ENCODE measurements at places on chromosomes 1 and 21. TPM values are rescaled to one million over a fixed set of nuclear protein-coding genes. Genes with fewer than 3 reads are reported as not detected.
A peak's percentile ranks its signal among the peaks of the same experiment; 100 is the strongest.

DNA sequence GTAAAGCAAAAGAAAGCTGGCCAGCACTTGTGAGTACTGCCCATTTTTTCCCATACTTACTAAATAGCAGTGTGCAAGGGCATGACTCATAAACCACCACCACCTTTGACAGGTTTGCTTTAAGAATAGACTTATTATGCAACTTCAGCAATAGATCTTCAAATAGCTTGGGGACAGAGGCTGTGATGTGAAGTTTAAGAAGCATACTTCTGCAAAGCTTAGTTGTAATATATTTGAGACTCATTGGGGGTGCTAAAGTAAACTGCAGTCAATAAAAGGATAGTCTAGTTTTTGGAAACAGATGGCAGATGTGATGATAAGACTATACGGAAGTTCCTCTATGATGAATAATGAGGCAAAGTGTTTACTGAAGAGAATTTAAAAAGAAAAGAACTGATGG lies 210.0 kb downstream of the PLA2G4A start:
- no peak for DNase-seq

DNA sequence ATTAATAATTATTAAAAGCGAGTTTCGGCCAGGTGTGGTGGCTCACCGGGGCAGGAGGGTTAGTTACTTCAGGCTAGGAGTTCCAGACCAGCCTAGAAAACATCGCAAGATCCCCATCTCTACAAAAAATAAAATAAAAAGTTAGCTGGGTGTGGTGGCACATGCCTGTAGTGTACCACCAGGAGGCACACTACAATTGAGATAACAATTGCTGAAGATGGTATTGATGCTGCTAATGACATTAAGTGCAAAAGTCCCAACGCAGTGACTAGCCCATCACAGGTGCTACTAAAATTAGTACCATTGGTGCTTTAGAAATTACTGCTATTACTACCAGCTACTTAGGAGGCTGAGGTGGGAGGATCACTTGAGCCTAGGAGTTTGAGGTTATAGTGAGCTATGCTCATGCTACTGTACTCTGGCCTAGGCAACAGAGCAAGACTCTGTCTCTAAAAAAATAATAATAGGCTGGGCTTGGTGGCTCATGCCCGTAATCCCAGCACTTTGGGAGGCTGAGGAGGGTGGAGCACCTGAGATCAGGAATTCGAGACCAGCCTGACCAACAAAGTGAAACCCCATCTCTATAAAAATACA lies 156.6 kb downstream of the GREM2 start:
- peak; percentile 34 for DNase-seq

DNA sequence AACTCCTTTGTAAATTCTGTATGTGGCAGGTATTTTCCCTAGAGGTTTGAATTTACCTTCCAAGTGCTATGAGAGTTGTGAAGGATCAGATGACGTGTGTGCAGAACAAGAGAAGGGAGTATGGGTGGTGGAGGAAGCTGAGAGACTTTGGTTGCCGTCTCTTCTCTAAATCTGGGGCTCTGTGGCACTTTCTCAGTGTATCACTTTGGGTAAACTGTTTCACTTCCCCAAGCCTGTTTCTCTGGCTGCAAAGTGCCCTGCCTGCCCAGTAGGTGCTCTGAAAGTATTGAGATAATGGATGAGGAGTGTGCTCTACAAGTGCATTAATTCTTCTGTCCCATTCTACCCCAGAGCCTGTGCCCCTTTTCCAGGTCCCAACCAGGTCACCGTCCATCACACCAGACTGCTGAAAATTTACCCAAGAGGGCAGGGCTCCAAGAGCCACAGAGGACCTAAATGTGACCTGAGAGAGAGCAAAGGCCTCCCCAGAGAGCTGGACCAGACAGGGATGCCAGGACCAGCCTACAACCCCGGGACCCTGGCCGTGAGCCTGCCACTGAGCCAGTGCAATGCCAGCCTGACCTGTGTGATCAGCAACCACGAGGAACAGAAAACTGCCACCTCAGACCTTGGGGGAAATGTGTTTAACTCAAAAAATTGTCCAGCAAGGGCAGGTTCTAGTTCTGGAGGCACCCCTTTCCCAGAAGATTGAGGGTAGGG lies 131.6 kb upstream of the ETV3 start:
- DNase-seq = no peak

GRCh38 chr1:15148004-15148403 lies 5.5 kb upstream of the TMEM51 start:
- DNase-seq = no peak

DNA sequence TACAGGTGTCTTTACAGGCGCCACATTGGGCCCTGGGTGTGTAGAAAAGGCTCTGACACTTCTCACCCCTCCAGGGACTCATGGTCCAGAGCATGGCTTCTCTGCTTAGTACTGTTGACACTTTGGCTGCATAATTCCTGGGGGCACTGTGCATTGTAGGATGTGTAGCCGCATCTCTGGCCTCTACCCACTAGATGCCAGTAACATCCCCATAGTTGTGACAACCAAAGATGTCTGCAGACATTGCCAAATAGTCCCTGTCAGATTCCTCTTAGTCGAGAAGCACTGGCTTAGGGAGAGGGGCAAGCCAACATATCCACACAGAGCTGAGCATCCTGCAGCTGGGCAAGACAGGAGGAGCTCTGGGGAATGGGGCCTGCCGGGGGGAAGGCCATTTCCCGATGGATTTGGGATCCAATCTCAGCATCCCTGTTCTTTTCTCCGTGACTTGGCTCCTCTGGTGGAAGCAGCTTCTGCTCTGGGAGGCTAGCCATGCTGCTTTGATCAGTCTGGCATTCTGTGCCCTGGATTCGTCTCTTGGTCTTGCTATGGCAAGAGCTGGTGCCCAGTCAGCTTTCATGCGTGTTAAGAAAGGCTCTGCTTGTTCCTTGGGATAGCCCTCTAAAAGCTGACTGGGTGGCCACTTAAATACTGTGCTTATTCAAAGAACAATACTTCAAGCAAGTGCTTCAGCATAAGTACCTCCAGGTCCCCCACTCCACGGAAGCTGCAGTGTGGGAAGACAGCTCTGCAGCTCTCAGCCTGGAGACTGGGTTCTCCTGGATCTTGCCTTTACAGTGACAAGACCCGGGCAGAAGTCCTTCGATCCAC lies 38.3 kb upstream of the SCMH1 start:
- DNase-seq = no peak

Gene CA6
- not detected for total RNA-seq

GRCh38 chr1:21869620-21870121 lies 57.6 kb downstream of the LDLRAD2 start:
- peak; percentile 94 for DNase-seq

Measured in myocyte (in vitro differentiated cells).